Stimulated activated CD4-positive, alpha-beta T cell treated with anti-CD3 and anti-CD28 coated beads, Interleukin-12 subunit alpha, Interleukin-12 subunit beta, amount 100 ng/mL, for 4 hours (primary cell): ENCODE measurements at places on chromosomes 4 and X.

DNA sequence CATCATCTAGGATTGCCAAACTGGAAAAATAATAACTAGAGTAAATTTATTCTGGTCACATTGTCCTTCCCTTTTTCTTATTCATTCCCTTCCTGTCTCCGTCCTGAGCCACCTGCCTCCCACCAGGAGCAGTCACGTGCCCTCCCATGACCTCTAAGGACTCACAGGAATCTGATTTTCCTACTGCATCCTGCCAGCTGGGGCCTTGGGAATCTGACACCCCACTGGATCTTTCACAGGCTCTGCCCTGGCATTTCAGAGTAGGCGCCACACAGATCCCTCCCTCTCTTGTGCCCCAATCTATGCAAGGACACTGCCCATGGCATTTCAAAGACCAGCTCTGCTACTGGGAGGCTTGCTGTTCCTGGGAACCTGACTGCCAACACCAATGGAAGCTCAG lies 520.5 kb downstream of the PPARGC1A start:
- DNase-seq: no peak

DNA sequence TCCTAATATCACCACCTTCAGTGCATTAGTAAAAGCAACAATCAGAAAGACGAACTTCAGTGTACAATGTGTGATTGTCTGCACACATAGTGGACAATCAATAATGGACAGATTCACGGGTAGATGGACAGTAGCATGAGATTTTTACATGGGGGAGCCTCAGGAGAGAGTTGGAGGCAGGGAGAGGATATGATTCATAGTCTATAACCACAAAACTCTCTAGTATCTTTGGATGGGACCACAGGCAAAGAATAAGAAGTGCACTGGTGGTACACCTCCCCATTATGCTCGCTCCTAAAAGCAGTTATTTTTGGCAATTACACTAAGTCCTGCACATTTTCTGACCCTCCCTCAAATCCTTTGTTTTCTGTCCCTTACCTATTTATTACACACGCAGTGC lies 624.4 kb upstream of the ACTRT1 start:
- no peak for DNase-seq

DNA sequence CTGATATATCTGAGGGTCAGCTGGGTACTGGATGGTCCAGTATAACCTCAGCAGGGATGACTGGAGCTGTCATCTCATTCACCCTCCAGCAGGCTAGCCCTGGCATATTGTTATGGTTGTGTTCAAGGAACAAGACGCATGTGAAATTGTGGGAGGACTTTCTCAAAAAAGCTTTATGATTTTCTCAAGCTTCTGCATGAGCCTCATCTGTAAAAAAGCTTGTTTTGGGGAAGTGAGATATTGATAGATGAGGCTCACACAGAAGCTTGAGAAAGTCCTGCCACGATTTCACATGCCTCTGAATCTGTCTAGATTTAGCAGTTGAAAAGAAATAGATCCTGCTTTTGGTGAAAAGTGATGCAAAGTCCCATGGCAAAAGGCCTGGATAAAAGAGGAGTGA lies 93.4 kb downstream of the SPCS3 start:
- no peak for DNase-seq

- DNase-seq: no peak
These were observed 73.3 kb downstream of the TAF1 start for GRCh38 chrX:71439420-71439819.

- no peak for DNase-seq
These were observed 259.1 kb upstream of the CPEB2 start for GRCh38 chr4:14743172-14743571.

GRCh38 chr4:136680271-136680670 lies 852.0 kb downstream of the PCDH18 start:
- DNase-seq: no peak

DNA sequence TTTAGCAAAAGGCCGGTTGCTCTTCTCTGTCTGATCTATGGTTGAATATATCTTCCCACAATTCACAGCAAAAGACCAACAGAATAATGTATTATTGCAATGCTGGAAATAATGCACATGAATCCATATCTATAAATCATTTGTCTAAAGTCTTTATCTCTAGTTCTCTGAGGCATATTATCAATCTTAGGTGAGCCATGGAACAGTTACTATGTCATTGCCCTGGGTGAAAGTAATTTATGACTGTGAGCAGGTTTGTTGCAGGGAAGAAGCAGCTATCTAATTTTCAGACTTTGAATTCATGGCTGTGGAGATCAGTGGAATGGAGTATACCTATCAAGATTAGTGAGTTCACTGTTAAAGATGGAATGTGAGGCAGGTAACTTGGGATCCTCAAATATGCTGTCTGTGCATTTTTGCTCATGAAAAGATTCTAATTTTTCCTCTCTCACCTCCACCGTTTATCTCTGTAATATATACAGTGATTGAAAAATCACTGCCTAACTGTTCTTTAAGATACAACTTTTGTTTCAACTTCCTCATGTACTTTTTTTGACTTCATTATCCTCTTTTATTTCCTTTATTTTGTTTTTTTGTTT lies 256.8 kb upstream of the ARSJ start:
- no peak for DNase-seq

GRCh38 chr4:138229160-138229559 lies 13.0 kb downstream of the SLC7A11 start:
- DNase-seq: no peak

DNA sequence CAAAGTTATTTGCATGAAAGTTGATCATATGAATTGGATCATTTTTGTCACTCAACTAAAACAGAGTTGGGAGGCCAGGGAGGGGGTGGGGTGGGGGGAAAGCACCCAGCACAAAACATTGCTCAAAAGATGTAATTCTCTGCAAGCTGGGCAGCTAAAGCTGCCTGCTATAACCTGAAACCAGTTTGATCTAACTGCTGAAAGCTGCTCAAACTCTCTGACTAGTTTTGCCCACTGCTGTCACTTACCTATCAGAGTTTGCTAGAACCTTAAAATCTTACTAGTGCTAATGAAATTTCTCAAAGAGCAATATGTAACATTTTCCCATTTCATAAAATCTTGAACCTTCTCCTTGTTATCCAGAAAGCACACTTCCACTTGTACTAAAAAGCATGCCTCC lies 10.4 kb downstream of the CXCL8 start:
- no peak for DNase-seq

- no peak for DNase-seq
These were observed 118.7 kb upstream of the ANXA3 start for GRCh38 chr4:78432896-78433295.

- no peak for DNase-seq
These were observed 29.5 kb upstream of the MTNR1A start for GRCh38 chr4:186584912-186585311.

GRCh38 chrX:40201329-40201885 lies 103.6 kb upstream of the BCOR start:
- DNase-seq: no peak

GRCh38 chrX:129653971-129654651 lies 645 bp downstream of the APLN start:
- DNase-seq: peak; percentile 13

GRCh38 chr4:105998171-105999063 lies 103.1 kb downstream of the NPNT start:
- no peak for DNase-seq

GRCh38 chrX:110425222-110426154 lies 66.8 kb downstream of the RTL9 start:
- no peak for DNase-seq

DNA sequence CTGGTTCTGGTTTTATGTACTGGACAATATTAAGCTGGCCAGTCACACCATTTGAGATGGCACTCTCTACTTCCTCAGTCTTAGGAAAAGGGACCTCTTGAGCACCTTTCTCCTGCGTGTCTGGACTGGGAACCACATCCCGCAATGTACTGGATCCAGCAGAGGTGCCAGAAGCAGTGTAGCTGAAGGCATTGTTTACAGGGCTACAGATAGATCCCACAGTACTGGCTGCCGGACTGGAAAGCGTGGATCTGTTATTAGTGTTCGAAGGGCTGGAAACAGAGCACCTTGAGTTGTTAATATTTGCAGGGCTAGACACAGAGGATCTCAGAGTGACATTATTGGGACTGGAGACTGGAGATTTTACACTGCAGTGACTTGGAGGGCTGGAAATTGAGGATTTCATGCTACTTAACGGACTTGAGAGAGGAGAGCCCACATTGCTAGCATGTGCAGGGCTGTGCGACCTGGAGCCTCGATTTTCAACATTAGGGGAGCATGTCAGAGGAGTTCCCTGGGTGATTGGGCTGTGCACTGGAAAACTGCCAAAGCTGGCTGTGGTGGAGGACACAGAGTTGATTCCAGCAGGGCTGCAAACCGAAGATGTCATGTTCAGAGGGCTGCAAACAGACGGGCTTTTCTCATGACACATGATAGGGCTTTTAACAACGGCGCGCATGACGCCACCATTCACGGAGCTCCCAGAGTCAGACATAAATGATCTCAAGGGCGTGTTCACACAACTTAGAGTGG lies 6.4 kb downstream of the NR3C2 start:
- no peak for DNase-seq

DNA sequence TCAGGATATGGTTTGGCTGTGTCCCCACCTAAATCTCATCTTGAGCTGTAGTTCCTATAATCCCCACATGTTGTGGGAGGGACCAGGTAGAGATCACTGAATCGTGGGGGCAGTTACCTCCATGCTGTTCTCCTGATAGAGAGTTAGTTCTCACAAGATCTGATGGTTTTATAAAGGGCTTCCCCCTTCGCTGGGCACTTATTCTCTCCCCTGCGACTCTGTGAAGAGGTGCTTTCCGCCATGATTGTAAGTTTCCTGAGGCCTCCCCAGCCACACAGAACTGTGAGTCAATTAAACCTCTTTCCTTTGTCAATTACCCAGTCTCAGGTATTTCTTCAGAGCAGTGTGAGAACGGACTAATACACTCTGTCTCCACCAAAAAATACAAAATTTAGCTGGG lies 291.9 kb downstream of the BCOR start:
- no peak for DNase-seq

DNA sequence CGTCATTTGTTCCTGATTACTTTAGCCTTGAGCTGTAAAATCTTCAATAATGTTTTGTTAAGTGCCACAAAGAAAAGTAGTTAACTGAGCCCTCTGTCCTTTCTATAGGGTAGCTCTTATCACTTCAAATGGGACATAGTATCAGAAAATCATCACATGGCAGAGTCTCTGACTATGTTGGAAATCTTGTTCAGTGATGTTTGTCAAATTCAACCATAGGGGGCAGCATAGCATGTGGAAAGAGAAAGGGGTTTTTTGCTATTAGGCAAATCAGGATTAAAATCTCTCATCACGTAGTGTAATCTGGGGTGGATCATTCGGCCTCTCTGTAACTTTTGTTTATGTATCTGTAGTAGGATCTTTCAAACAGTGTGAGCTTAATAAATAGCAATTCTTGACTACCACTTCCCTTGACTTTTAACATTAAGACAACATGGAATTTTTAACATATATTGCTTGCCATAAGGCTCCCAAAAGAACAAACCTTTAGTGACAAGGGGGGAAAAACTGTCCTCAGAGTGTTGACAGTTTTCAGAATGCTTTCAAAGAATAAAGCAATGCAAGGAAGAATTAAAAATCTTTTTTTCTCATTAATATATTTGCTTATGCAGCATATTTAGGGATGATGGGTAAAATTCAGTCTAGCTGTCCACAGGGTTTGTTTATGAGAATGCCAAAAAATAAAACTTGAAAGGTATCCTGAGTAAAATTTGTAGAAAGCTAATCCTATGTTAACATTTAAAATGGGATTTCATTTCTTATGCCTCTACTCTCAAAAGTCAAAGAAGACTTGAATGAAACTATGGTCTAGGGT lies 127.2 kb downstream of the FBXW7 start:
- no peak for DNase-seq

- no peak for DNase-seq
These were observed 555.4 kb upstream of the PITX2 start for GRCh38 chr4:111178231-111178630.
